ENCODE measurements at places on chromosomes 6 and 20.

- no peak for DNase-seq
These were observed 11.4 kb downstream of the NPBWR2 start for GRCh38 chr20:64095927-64096326.

GRCh38 chr6:70592391-70593117 lies 25.8 kb downstream of the SDHAF4 start:
- DNase-seq: no peak

GRCh38 chr6:51893366-51893765 lies 194.0 kb downstream of the PKHD1 start:
- DNase-seq: peak; percentile 29

DNA sequence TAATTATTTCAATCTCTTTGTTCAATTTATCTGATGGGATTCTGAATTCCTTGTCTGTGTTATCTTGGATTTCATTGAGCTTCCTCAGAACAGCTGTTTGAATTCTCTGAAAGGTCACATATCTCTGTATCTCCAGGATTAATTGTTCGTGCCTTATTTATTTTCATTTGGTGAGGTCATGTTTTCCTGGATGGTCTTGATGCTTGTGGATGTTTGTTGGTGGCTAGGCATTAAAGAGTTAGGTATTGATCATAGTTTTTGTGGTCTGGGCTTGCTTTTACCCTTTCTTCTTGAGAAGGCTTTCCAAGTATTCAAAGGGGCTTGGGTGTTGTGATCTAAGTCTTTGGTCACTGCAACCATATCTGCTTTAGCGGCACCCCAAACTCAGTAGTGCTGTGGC lies 39.4 kb upstream of the SCP2D1 start:
- no peak for DNase-seq

DNA sequence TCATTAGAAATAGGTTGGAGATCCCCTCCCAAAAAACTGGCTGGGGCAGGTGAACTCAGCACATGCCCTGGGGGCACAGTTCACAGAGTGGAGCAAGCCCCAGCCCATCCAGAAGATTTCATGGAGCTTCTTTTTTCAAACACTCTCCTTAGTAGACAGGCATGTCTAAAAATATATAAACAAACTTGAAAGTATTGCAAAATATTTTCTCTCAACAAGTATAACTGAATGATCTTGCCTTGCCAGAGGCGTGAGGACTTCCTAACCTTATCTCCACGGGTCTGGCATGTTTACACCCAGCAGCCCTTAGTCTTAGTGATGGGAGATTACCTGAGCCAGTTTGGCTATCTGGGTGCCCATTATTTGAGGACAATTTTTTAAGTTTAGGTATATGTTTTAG lies 107.1 kb downstream of the QRSL1 start:
- DNase-seq: no peak

GRCh38 chr6:109260126-109260525 lies 122.1 kb downstream of the CD164 start:
- DNase-seq: no peak

- DNase-seq: no peak
These were observed 63.4 kb downstream of the WDR27 start for GRCh38 chr6:169638388-169638787.

DNA sequence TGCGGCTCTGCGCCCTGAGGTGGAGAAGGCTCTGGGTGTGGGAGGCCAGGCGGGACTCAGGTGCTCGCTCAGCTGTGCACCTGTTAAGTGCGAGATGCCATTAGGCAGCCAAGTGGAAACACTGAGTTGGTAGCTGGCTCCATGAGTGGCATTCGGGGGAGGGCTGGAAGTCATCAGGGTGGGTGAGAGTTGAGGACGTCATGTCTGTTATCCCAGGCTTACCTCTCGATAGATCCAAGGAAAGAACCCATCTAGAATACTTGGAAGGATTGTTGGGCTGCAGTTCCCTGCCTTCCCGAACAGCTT lies 41.3 kb downstream of the TAF8 start:
- DNase-seq: no peak

DNA sequence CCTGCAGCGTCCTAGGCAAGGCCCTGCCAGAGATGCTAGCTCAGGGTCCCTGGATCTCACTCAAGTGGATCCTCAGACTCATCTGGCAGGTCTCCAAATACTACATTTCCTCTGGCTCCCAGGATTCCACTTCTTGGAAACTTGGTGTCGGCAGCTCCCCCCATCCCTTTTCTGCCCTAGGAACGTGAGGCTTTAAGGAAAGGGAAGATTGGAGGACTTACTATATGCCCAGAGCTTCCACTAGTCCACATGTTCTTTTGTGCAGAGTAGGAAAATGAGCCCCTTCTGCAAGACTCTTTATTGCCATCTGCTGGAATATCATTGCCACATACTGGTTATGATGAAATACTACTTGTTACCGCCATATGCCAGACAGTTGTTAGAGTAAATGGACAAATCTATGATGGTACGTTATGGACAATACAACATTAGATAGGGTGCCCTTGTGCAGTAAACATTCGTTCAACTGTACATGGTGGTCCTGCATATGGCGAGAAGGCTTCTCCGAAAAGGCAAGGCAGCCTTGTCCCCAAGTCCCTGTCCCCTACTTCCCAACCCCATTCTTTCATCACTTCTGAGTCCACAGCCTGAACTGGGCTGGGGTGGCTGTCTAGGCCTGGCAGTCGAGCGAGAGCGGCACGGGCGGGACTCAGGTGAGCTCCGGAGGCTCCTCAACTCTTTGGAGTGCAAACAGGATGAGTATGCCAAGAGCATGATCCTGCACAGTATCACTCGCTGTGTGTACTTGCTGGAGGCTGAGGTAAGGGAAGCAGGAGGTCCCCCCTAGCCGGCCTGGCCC lies 780 bp downstream of the ARMC12 start:
- peak; percentile 89 for DNase-seq
